Right cardiac atrium (tissue), 5 donors: ENCODE measurements at places on chromosomes 1 and 21. TPM values are rescaled to one million over a fixed set of nuclear protein-coding genes. Genes with fewer than 3 reads are reported as not detected.

- DNase-seq: no peak
Measured at GRCh38 chr21:43658769-43659135, 536 bp downstream of the HSF2BP start.

- DNase-seq: no peak
Measured at GRCh38 chr1:227996187-227996950, 10.4 kb upstream of the WNT3A start.

The FAM151A gene
- 0.59 TPM for total RNA-seq

DNA sequence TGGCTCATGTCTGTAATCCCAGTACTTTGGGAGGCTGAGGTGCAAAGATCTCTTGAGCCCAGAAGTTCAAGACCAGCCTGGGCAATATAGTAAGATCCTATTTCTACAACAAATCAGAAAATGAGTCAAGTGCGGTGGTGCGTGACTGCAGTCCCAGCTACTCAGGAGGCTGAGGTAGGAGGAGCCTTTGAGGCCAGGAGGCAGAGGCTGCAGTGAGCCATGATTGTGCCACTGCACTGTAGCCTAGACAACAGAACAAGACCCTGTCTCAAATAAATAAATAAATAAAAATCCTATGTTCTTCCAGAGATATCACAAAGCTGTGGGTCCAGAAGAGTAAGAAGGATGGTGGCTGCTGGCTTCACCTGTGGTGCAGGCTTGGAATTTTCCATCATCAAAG is 22.1 kb downstream of the CDA start:
- no peak for DNase-seq
